ENCODE measurements at places on chromosomes 12 and 14. TPM values are rescaled to one million over a fixed set of nuclear protein-coding genes. Genes with fewer than 3 reads are reported as not detected.

The TMCC3 gene
- total RNA-seq: 23.3 TPM

The SERPINA10 gene
- total RNA-seq: 0.06 TPM

The NOXRED1 gene
- 0.58 TPM for total RNA-seq

The OLR1 gene
- 3.0 TPM for total RNA-seq

The HOXC9 gene
- 21.5 TPM for total RNA-seq

The GLIPR1L1 gene
- not detected for total RNA-seq
